ENCODE measurements at places on chromosomes 12 and 14. TPM values are rescaled to one million over a fixed set of nuclear protein-coding genes. Genes with fewer than 3 reads are reported as not detected.

DNA sequence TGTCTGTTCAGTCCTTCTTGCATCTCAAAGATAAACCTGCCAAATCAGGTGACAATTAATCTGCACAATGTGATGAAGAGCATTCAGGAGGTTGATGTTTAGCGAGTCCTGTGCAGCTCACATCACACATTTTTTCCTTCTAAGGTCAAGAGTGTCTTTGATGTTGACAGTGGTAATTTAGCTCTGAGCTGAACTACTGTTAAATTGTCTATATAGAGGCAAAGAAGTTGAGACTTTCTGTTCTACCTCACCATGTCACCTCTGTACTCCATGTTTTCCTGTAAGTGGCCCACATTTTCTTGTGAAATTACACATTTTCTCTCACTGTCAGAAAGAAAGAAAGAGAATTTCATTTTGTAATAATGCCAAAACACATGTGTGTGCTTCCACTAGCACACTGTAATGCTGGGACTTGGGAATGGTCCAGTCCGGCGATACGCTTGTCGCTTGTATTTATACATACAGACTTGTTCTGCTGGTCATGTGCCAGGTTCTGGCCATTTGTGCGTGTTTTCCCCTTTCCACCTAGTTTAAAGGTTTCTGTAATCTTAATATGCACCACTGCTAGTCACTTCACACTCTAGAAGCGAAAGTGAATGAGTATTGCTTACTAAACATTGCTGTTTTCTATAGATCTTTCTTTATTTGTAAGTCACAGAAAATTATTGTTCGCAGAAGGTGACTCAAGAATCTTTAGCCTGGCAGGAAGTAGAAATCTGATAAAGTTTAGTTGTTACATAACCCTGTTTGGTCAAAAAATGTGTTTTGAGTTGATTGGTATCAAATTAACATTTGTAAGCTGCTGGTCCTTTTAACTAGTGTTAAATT lies 328.9 kb downstream of the TMTC2 start:
- DNase-seq, result peak; percentile 85

DNA sequence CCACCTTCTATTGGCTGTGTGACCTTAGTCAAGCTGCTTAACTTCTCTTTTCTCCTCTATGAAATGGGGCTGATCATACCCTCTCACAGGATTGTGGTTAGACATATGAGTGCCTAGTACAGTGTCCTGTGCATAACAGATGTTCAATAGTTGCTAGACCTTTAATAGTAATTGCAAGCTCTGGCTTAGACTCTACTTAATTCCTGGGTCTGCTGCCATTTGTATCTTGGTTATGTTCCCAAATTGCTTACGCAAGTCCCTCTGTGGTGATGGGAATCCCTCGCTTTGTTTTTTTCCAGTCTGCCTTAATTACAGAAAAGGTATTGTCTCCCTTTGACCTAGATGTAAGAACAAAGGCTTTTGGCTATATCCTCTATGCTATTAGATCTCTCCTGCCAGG lies 15.1 kb downstream of the SUDS3 start:
- peak; percentile 30 for DNase-seq

- DNase-seq, result peak; percentile 32
Observed at GRCh38 chr12:78146365-78146772, 315.7 kb downstream of the NAV3 start.

The METAP2 gene
- 81.0 TPM for total RNA-seq

The GARIN6 gene
- not detected for total RNA-seq

Measured in muscle of leg (tissue), 16 donors.